ENCODE measurements at places on chromosomes 7 and 10. TPM values are rescaled to one million over a fixed set of nuclear protein-coding genes. Genes with fewer than 3 reads are reported as not detected.

The TYW1B gene
- 13.4 TPM for total RNA-seq

The ZNF117 gene
- total RNA-seq = 17.6 TPM

- H3K4me3 ChIP-seq = no peak overlapping the region
- no peaks in the 10 kb centered on the region for H3K27me3 ChIP-seq
- no peaks in the 10 kb centered on the region for H3K36me3 ChIP-seq
Measured at GRCh38 chr7:159195946-159196345, 51.3 kb upstream of the VIPR2 start.

- no peaks in the 10 kb centered on the region for H3K27me3 ChIP-seq
- no peak overlapping the region for H3K27ac ChIP-seq
- no peaks in the 10 kb centered on the region for H3K36me3 ChIP-seq
- H3K4me1 ChIP-seq = peaks cover 16% of the 10 kb centered on the region
Measured at GRCh38 chr7:44802418-44803025, 6.0 kb downstream of the PPIA start.

GRCh38 chr7:39971924-39972323, 21.9 kb downstream of the CDK13 start:
- peaks cover 33% of the 10 kb centered on the region for H3K4me1 ChIP-seq
- no peak overlapping the region for H3K27ac ChIP-seq
- no peaks in the 10 kb centered on the region for H3K36me3 ChIP-seq
- DNase-seq = no peak
- H3K27me3 ChIP-seq = no peaks in the 10 kb centered on the region
- H3K4me3 ChIP-seq = no peak overlapping the region
